ENCODE measurements at places on chromosomes 16 and 17. TPM values are rescaled to one million over a fixed set of nuclear protein-coding genes. Genes with fewer than 3 reads are reported as not detected.

PRSS8 gene
- not detected for polyA plus RNA-seq

NPIPB5 gene
- polyA plus RNA-seq, result 206 TPM

TMIGD1 gene
- not detected for polyA plus RNA-seq

SOX15 gene
- 0.49 TPM for polyA plus RNA-seq

LDHD gene
- not detected for polyA plus RNA-seq

OR1F1 gene
- not detected for polyA plus RNA-seq

SLC35G6 gene
- polyA plus RNA-seq, result not detected

SHCBP1 gene
- polyA plus RNA-seq, result 1.1 TPM

ITGAD gene
- 0.19 TPM for polyA plus RNA-seq

GAS2L2 gene
- 0.10 TPM for polyA plus RNA-seq

LYRM1 gene
- polyA plus RNA-seq, result 20.0 TPM

MARVELD3 gene
- not detected for polyA plus RNA-seq

CENPN gene
- 3.0 TPM for polyA plus RNA-seq

CD7 gene
- 1.3 TPM for polyA plus RNA-seq

CSH1 gene
- not detected for polyA plus RNA-seq

CLEC3A gene
- polyA plus RNA-seq, result not detected

Data from B cell (primary cell).